ENCODE measurements at places on chromosomes 2 and 18.

- DNase-seq = no peak
These were observed 106.2 kb downstream of the HDAC4 start for GRCh38 chr2:239294571-239295054.

DNA sequence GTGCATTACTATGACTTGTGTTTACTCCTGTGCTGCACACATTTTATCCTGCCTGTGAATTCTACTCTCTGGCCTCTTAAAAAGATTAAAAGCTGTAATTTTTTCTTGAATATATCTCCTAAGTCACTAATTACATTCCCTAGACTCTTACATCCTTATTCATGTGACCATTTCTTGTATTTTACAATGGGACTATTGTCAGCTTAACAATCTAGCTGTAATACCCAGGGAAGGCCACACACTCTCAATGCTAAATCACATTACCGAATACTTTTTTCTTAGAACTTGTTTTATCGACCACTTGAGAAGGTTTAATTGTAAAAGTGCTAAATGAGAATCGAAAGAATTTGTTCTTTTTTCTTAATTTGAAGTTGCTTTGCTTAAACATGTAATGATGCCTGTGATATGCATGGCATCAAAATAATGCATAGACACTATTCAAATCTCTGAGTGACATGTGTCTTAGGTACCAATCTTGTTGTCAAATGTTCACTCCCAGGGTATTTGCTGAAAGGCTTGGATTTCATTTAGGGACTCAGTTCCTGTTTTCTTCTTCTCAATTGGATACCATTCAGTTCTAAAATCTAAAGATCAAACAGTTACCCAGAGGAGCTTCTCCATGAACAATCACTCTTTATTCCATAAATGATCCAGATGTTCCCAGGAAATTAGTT lies 498.5 kb downstream of the DPP10 start:
- no peak for DNase-seq

DNA sequence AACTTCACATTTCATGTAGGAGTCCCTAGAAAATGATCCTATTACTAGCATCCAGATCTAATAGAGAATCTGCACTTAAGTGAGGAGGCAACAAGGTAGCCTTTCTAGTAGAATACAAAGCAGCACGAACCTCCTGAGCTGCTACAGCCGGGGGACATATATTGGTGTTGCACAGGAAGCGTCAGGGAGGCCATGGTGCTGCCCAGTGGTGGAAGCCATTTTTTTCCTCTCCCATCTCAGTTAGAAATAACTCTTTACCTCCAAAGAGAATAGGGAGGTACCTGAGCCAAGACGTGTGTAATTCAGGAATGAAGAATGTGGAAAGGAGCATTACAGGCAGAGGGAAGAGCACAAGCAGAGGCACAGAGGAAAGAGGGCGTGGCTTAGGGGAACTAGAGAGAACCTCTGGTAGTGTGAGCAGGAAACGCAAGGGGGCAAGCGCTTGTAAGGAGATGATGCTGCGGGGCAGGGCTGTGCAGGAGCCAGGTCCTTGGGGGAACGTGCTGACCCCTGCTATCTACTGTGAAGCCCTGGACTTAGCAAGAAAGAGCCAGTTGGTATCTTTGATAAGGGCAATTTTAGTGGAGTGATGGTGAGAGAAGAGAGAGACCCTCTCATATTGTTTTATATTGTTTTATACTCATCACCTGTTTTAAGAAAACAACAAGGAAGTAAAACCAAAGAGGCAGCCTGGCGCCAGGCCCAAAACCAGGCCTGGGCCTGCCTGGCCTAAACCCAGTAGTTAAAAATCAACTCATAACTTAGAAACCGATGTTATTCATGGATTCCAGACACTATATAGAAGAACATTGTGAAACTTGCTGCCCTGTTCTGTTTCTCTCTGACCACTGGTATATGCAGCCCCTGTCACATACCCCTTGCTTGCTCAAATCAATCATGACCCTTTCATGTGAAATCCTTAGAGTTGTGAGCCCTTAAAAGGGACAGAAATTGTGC lies 50.0 kb upstream of the TTC39C start:
- peak; percentile 65 for DNase-seq

- DNase-seq = no peak
These were observed 91.2 kb downstream of the POU3F3 start for GRCh38 chr2:104945121-104945520.

- DNase-seq = no peak
These were observed 72.0 kb downstream of the MRO start for GRCh38 chr18:50747849-50748242.

DNA sequence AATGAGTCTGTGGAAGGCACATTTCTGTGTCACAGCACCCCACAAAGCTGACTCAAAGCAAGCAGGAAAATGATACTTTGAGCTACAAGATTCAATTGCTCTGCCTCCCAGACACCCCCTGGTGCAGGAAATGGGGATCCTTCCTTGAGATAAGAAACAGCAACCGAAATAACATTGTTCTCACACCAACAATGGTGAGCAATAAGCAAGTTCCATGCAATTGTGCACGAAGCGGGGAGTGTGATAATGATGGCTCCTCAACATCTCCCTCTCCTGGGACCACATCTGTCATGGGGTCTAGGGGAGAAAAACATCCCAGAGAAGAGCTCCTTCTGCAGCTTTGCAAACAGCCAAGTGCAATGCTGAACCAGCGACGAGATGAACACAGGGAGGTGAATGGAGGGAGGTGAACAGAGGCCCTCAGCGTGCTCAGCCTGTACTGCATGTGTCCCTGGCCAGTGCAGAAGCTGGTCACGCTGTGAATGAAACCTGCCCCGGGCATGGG lies 67.7 kb downstream of the PDCL3 start:
- no peak for DNase-seq

GRCh38 chr2:134258684-134259388 lies 5.0 kb downstream of the MGAT5 start:
- DNase-seq = peak; percentile 42

DNA sequence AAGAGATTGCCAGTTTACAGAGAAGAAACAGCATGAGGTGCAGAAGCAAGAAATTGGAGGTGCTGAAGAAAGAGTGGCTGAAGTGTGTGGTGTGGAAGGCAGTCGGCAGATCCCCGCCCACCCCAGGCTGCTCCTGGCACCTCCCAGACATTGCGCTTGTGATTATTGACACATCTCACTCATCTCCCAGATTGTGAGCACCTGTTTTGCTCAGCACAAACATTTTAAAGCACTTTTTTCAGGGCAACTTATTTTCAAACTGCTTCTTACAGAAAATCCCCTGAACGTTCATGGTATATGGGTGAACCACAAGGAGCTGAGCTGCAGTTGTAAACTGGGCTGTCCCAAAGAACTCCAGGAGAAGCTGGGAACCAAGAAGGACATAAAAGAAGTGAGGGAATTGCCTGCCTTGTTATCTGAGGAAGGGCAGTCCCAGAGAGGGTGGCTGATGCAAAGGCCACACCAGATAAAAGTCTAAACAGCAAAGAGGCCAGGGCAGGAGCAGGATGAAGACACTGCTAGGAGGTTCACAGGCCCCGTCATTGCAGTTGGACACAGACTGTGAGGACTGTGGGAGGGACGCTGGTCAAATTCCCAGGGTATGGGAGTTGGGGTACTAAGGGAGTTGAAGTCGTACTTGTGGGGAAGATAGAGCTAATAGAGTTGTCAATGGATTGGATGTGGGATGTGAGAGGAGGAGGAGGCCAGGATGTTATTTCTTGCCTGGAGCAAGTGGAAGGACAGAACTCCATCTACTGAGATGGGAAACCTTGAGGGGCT lies 65.1 kb downstream of the INPP4A start:
- DNase-seq = no peak

DNA sequence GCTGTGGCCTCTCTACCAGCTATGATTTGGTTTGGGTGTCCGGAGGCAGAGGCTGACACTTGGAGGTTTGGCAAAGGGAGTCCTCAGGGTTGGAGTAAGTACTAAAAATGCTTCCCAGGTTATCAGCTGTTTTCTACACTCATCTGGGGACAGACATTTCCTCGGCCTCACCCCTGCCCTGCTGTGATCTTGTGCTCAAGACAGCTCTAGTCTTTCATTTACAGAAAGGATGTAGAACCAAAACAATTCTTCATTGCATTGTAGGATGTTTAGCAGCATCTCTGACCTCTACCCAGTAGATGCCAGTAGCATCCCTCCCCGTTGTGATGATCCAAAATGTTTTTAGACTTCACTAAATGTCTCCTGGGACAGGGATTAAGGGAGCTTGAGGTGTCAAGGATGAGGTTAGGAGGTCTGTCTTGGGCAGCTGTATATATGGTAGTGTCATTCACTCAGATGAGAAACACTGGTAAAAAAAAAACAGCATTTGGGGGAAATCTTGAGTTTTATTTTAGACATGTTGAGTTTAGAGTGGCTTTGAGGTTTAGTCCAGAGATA lies 26.6 kb downstream of the CD28 start:
- DNase-seq = no peak

DNA sequence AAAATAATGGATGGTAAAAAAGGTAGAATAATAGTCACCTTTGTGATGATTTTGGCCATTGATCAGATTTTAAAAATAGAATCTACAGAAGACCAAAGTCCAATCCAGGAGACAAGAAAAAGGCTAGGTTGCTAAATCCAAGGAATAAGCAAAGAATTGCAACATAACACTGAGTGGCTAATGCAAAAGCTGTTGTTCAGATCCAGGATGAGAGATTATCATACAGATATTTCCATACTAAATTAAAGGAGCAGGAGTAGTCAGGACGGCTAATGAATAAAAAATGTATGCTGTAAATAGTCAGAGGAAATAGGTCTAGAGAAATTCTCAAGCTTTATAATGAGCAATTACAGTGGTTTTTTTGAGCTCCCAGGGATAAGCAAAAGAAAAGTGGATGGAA lies 745.9 kb upstream of the ACVR2A start:
- no peak for DNase-seq

GRCh38 chr2:41906338-41906725 lies 141.5 kb upstream of the PKDCC start:
- no peak for DNase-seq

GRCh38 chr2:111918383-111918806 lies 20.0 kb downstream of the MERTK start:
- DNase-seq = no peak

- DNase-seq = no peak
These were observed 6.0 kb downstream of the DDX18 start for GRCh38 chr2:117820444-117820843.

GRCh38 chr2:48938231-48938630 lies 182.7 kb upstream of the LHCGR start:
- no peak for DNase-seq

DNA sequence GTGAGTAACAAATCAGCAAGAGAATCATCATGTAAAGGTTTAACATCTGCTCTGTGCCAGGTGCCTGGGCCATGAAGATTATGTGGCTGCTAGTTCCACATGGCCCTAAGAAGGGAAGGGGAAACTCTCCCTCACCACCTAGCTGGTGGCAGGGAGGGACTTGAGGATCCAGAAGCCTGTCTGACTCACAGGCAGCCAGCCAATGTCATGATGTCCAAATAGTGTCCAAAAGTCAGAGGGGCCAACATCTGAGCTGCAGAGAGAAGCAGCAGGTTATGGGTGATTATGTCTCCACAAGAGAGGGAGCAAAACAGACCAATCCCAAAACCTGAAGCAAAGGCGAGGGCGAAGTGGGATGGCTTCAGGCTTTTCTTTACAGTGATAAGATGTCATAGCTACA lies 61.9 kb upstream of the SPP2 start:
- no peak for DNase-seq

All from activated naive CD4-positive, alpha-beta T cell treated with Interleukin-2 at 50 U/mL for 16 hours (primary cell).